PC-9 (cell line): ENCODE measurements at places on chromosomes 5 and 9.

DNA sequence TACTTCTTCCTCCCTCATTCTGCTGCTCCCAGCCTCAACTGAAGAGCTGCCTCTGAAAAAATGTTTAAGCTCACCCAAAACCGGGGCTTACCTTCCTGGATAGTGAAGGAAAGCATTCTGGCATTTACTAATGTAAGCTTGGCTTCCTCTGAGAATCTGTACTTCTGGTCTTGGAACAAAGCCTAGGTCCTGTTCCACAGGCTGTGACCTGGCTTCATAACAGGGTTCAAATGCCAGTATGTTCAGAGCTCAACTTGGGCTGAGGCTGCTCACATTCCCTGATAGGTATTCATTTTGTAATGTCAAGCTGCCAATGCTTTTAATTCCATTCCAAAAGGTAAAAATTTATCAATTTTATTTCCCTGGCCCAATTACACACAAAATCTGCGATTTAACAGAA, 411.7 kb upstream of the KCNN2 start:
- no peak for DNase-seq

DNA sequence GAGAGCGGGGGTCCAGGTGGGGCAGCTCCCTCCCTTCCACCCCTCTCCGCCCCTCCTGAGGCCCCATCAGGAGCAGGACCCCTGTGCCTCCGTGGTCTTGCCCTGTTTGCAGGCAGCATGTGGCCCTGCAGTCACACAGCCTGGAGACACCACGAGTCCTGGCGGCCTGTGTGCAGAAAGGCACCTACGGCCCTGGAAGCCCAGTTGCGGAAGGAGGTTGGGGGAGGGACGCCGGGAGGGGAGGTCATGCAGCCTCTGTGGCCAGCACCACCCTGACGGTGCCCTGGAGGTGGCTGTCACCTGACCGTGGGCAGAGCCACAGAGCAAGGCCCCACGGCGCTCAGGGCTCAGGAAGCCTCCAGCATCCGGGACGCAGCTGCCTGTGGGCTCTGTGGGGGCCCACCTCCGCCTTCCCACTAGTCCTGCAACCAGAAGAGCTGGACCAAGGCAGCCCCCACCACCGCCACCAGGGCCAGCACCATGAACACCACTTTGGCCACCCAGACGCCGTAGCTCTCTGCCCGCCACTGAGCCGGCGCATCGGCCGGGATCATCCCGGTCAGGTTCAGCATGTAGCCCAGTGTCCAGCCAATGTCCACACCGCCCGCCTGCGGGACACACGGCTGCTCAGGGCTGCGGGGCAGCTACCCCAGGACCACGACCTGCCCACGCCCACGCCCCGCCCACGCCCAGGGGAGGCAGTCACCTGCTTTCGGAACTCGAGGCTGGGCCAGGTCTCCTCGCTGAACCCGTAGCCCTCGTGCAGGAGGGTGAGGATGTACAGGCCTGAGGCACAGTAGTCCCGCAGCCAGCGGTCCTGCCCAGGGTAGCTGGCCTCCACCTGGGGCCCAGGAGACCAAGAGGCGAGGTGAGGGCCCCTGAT, 6.4 kb downstream of the ENTPD8 start:
- no peak for DNase-seq

GRCh38 chr9:124291801-124292396, 34.1 kb downstream of the NEK6 start:
- DNase-seq: no peak

- no peak for DNase-seq
Observed at GRCh38 chr5:1190278-1190677, 11.1 kb upstream of the SLC6A19 start.

DNA sequence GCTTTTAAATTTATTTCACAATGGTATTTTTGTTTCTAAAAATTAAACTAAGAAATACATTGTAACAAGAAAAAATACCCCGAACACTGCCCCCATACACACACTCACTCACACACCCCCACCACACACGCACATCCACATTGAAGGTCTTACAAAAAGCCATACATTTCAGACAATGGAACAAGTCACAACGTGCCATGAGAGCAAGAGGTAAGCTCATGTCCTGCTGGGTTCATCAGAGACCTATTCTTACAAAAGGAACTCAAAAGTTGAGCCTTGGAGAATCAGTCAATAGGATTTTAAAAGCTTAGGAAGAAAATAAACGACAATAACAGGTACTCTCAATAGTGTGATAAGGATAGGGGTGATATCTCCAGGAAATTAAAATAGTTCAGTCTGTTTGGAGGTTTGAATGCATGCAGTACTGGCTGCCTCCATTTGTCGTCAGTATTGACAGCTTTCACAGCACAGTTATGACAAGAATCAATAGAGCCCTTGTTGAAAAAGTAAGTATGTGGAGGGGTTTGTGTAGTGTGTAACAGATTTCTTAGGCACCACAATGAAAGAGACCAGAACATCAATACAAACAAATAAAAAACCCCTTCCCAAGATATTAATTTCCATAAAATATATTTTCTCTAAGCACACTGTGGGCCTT, 1826.2 kb upstream of the CDH6 start:
- DNase-seq: no peak

DNA sequence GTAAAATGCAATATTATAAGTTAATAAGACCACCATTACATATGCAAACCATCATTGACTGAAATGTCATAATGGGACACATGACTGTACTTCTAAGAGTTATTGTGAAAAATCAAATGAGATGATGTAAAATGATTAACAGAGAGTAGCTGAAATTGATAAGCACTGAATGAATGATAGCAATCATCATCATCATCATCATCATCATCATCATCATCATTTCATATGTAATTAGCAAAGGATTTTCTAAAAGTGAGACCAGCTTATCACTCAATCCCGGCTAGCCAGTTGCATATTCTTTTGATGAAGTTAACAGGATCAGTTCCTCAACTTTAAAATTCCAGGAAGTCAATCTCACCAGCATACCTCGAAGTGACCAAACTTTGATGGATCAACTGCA, 650.3 kb upstream of the KLF4 start:
- DNase-seq: no peak

DNA sequence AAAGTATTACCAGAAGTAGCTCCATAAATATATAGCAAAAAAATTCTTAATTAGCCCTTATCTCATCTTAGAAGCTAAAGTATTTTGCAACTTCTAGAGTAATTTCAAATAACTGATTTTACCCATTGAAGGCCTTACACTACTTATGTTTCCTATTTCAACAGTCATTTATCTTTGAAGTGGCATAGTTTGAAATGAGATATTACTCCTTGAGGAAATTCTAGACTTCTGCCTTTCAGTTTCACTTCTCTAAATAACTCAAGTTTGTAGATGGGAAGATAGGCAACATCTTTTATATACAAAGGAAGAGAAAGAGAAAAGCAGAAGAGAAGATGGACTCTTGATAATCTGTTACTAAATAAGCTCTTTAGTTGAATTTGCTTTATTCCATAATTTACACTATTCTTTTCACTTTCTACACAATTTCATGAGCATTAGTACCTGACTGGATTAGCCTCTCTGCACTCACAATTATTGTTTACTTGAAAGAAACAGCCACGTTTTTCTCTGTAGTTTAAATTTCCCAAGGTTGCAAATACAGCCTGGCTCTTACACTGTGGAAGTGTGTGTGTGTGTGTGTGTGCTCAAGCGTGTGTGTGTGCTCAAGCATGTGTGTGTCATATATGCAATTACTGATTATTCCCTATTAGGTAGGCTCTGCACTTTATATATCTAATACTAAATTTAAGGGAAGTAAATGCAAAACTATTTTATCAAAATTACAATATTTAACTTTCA, 60.6 kb upstream of the EMB start:
- DNase-seq: no peak

DNA sequence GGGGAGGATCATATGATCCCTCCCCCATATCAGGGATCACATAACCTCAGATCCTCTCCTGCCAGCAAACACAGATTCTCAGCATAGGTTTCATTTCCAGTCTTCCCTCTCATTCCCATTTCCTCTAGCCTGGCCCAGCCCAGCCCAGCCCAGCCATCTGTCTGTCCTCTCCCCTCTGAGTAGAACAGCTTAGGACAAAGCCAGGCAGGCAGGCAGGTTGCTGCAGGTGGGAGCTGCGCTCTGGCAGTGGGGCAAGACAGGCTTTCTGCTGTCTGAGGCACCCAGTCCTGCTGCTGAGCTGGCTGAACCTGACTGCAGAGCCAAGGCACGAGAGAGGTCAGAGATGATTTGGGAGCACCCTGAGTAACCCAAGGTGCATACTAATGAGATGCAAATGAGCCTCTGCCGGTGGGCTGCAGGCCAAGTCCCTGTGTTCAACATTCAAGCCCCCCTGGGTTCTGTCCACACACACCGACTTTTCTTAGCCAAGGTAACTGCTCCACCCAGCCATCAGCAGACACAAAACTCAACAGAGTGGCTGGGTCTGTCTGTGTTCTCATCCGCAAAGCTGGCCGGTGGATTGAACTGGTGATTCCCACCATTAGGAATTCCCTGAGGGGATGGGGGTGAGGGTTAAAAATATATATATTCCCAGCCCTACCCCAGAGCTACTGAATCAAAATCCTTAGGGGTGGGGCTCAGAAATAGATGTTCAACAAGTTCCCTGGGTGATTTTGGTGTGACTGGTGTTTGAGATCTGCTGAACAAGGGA, 9.1 kb downstream of the FAT2 start:
- DNase-seq: no peak

DNA sequence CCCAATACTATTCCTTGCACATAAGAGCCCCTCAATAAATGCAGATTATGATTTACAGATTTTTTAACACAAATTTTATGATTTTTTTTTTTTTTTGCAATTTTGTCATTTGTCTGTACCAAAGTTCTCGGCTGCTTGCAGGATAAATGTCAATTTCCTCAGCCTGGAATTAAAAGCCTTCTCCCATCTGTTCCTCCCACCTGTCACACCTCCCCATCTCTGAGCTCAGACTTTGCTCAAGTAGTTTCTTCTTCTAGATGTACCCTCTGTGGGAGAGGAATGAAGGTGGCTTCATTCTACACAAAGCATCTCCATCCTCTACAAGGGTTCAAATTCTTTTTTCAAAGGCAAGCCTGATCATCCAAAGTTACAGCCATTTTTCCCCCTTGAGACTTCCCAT, 153.7 kb upstream of the GRAMD2B start:
- no peak for DNase-seq
